Stimulated activated CD8-positive, alpha-beta memory T cell treated with anti-CD3 and anti-CD28 coated beads, Interleukin-7, amount 100 ng/mL, for 24 hours (primary cell): ENCODE measurements at places on chromosomes 3 and 15.

GRCh38 chr15:66823601-66824000 is 121.6 kb downstream of the SMAD6 start:
- no peak for DNase-seq

DNA sequence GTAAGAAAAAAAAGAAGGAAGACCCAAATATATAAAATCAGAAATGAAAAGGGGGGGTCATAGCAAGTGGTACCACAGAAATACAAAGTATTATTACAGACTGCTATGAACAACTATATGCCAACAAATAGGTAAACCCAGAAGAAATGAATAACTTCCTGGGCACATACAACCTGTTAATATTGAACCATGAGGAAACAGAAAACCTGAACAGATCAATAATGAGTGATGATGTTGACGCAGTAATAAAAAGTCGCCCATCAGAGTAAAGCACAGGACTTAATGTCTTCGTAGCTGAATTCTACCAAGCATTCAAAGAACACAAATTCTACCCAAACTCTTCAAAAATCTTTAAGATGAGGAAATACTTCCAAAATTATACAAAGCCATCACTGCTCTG is 921.6 kb upstream of the SEMA6D start:
- DNase-seq: no peak

- no peak for DNase-seq
Observed at GRCh38 chr3:157294491-157294890, 134.5 kb upstream of the CCNL1 start.

DNA sequence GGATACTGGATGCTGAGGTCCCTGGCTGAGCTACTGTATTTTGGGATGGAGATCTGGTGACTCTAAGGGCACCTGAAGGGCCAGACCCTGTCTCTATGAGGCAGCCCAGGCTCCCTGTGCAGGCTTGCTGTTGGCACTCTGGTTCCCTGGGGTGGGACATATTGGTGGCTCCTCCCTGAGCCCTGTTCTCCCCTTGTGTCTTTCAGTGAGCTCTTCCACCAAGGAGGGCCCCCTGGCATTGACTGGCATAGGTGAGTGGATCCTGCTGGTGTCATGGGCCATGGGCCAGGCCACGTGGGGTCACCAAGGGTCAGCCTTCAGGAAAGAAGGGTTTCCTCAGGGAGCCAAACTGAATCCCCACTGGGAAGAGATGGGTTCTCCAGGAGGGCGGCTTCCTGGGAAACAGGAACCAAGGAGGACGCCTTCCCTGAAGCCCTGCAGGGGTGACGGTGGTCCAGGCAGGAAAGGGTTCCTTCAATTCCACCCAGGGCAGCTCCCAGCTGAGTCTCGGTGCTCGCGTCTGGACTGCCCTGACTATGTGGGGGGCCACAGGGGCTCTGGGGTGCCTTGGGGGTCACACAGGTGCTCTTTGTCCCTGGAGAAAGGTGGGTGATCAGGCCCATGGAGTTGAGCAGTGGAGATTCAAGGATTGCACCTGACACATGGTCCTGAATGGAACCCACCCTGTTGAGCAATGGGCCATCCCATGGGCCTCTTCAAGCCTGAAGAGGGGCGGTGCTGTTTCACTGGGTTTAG is 220.4 kb downstream of the SNRPN start:
- DNase-seq: no peak

DNA sequence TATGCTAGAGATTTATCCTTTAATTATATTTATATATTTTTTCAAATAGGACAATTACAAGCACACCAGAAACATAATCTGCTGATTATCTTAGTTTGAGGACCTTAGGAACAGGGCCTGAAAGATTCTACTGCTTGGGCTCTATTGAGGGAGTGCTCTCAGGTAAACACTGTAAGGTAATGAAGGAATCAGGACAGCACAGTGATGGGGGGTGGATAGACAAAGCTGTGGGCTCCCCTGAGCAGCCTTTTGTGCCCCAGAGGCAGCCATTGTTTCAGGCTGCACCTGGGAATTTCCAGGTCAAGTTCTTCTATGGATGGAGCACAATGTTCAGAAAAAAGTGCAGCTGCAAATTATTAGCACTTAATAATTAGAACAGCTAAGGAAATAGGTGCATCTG is 848.0 kb upstream of the CADM2 start:
- DNase-seq: no peak

DNA sequence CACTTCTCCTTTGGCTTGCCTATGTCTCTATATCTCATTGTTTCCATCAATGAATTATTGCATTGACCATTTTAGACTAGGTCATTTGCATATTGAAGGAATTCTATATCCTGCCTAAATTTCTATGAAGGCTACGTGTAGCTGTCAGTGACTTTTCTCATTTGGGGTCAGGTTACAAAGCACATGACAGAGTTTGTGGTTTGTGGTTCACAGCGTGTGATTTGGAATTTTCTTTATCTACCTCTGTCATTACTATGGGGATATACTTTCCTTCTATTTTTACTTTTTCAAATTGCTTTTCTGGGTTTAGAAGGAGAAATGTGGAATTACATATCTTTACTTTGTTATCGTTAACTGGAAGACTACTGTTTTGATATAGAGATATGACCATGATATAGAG is 317.3 kb upstream of the CFAP20DC start:
- no peak for DNase-seq

GRCh38 chr15:64985366-64986033 is 4.2 kb downstream of the SPG21 start:
- DNase-seq: no peak

- DNase-seq: no peak
Observed at GRCh38 chr3:128317698-128318231, 148.9 kb downstream of the DNAJB8 start.

- DNase-seq: no peak
Observed at GRCh38 chr3:132261506-132261905, 55.7 kb upstream of the ACP3 start.
